ENCODE measurements at places on chromosomes 6 and 20.

DNA sequence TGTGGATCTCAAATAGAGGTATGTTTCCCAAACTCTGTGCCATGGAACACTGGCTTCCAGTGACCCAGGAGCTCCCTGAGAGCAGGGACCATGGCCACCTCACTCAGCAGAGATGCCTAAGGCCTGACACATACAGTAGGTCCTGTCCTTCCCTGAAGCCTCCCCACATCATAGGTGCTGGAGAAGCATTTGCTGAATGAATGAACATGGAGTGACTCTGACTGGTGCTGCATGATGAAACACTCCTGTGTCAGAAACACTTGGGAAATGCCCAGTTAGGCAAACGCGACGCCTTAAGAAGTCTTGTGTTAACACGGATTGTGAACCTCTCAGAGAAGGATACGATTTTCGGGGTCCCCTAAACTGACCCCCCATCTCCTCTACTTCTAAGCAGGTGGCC is 14.3 kb downstream of the SLA2 start:
- no peak for DNase-seq

- no peak for DNase-seq
Observed at GRCh38 chr6:906920-907319, 214.0 kb upstream of the EXOC2 start.

- no peak for DNase-seq
Observed at GRCh38 chr20:34618676-34619075, 58.2 kb downstream of the PIGU start.

DNA sequence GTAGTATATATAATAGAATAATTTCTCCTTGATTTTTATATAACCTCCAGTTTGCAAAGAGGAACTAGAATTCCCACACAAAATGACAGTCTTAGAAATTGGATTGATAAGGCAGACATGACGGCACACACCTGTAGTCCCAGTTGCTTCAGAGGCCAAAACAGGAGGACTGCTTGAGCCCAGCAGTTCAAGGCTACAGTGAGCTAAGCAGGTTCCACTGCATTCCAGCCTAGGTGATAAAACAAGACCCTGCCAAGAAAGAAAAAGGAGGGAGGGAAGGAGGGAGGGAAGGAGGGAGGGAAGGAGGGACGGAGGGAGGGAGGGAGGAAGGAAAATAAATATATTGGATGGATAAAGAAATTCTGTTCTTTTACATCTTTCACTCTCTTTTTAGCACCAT is 77.6 kb upstream of the SASH1 start:
- no peak for DNase-seq

DNA sequence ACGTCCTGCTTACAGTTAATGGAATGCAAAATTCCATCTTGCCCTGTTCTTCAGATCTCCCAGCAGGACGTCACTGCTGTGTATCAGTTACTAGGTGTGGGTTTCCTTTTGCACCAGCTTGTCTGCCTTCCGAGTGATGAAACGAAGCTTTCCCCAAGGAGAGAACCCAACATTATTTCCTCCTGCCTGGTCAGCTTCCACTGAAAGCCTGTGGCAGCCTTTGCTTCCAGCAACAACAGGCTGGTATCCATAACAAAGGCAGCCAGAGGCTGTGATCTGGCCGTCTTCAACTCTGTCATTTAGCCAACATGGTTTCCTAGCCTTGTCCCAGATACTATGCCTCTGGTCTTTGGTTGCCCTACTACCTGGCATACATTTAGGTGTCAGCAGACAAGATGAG is 78.9 kb upstream of the HEY2 start:
- DNase-seq: no peak

DNA sequence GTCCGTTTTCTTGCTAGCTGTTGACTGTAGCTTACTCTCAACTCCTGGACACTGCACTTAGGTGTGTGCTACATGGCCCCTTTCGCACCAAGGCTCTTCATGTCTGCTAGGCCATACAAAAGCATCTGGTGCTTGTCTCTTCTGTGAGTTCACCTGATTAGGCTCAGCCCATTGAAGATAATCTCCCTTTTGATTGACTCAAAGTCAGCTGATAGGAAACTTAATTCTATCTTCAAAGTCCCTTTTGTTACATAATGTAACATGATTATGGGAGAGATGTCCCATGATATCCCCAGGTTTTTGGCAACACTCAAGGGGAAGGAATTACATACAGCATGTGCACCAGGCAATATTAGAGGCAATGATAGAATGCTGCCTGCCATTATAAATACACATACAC is 263.0 kb upstream of the JAG1 start:
- no peak for DNase-seq

DNA sequence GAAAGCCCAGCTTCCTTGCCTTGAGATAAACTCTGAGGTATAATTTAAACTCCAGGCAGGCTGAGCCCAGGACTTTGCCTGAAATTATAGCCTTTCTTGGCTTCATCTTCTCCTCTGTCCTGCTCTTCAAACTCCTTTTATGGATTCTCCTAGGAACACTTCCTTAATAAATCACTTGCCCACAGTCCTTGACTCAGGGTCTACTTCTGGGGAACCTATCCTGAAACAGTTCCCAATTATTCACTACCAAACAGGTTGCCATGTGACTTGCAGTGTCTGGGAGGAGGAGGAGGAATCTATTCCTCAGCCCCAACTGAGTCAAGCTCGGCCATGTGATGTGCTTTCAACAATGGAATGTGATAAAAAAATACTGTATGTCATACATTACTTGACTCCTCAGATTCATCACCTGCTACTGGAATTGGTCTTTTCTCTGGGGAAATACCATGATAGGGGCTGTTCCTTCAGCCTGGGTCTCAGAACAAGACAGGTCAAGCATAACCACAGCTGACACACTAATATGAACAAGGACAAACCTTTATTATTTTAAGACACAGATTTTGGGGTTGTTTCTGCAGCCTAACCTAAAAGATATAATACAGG is 20.5 kb upstream of the CDKN1A start:
- no peak for DNase-seq
